ENCODE measurements at places on chromosomes 12 and 14.

DNA sequence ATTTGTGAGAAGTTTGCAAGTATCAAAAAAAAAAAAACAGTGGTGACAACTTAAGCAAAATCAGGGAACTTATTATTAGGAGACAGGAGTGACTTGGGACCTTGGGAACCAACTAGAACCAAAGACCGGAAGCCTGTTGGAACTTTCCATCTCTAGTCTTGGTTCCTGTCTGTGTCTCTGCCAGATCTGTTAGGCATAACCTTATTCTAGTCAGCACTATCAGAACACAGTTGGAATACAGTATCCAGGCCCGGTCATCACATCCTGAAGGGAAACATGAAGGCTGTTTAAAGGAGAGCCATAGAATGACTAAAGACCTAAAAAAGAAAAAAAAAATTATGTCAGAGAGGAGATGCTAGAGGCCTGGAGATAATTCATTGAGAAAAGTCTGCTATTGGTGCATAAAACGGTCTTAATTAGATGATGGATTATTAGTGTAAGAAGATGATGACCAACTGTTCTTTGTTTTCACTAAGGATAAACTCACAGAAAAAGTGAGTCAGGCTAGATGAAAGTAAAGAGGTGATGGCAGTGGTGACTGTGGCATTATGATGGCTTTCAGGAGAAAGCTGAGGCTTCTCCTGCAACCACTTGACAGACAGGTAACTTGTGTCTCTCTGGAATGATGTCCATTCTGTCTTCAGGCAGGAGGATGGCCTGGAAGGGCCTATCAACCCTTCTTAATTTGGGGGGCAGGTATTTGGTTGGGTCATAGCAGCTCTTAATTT lies 28.2 kb downstream of the DACT1 start:
- no peak for DNase-seq

GRCh38 chr12:108577458-108577857 lies 15.1 kb downstream of the ISCU start:
- no peak for DNase-seq

DNA sequence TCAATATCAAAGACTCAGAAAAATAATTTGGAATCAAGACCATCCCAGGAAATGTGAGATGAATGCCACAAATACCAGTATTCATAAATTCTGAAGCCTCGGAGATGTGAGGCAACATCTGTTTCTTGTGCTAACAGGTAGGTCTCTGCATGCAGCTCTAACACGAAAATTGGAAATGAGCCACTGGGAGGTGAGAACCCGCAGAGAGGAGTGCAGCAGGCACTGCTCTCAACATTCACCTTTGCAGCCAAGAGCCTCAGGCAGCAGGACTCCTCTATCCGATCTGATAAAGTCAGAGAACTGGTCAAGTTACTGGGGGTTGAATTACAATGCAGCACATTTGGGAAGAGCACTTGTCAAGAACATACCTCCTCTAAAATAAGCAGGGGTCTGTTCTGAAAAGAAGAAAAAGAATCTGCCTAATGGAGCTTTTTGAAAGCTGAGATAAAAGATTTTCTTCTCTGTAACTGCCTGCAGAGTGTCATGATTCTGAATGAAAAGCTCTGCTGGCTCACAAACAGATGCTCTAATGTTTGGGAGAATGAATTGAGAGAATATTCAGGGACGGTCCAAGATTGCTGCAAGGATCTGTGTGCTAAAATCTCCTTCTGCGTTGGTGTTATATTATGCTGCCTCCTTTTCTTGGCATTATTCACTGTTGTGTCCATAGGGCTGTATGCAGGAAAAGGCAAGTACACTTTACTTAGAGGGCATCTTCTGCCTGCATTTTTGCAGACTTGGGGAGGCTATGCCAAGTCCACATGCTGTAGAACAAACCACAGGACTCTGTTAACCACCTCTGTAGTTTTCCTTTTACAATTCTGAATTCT lies 209.6 kb upstream of the KRR1 start:
- no peak for DNase-seq

DNA sequence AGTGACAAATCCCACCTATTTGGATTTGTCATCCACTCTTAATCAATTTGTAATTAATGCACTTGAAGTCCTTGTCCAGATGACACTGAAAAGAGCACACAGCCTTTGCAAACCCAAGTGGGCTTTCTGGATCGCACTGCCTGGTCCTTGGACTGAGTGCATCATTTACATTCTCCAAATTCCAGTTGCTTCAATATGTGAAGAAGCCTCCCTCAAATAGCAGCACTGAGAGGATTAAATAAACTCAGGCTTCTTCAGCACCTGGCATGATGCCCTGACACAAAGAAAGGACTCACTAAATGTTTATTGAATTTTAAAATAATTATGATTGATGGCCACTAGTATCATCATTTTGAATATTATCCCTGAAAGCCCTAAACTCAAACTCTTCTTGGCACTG lies 496.5 kb downstream of the VRK1 start:
- no peak for DNase-seq

- no peak for DNase-seq
These were observed 146.0 kb downstream of the FBXL14 start for GRCh38 chr12:1448336-1448735.

DNA sequence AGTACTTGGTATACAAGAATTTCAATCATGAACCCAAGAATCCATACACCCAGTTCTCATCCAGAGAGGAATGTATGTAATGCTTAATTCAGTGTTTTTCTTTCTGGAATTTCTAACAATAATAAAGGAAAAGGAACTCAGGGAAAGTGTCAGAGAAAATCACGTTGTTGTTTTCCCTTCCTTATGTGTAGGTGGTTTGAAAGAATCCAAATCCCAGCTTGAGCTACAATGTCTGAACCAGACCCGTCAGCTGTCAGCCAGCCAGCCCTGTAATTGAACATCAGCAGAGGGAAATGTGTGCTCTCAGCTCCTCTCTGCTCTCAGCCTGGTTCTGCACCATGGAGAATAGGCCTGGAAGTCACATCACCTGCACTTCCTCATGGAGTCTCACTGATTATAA lies 126.5 kb downstream of the TMEM30B start:
- peak; percentile 20 for DNase-seq

GRCh38 chr12:68871921-68872320 lies 61.0 kb downstream of the CPM start:
- DNase-seq, result peak; percentile 42

GRCh38 chr12:4556735-4557530 lies 5.1 kb upstream of the DYRK4 start:
- no peak for DNase-seq

GRCh38 chr14:103101963-103102688 lies 7.6 kb downstream of the EXOC3L4 start:
- DNase-seq, result peak; percentile 22

DNA sequence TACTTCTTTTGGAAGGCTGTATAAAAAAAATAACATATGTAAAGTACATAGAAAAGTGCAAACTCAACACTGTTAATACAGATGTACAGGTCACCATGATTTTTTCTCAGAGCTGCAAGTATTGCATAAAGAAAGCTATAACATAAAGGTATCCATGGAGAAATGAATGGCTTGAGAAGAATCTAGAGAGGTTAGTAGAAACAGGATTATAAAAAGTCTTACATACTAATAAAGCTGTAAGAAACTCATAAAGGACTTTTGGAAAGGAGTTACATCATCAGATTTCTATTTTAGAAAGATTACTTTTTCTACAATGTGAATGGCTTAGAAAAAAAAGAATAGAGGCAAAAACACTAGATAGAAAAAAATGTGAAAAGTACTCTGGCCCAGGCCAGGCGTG lies 46.4 kb downstream of the R3HDM2 start:
- no peak for DNase-seq

- DNase-seq, result no peak
These were observed 164.5 kb downstream of the KIF26A start for GRCh38 chr14:104302794-104303405.

DNA sequence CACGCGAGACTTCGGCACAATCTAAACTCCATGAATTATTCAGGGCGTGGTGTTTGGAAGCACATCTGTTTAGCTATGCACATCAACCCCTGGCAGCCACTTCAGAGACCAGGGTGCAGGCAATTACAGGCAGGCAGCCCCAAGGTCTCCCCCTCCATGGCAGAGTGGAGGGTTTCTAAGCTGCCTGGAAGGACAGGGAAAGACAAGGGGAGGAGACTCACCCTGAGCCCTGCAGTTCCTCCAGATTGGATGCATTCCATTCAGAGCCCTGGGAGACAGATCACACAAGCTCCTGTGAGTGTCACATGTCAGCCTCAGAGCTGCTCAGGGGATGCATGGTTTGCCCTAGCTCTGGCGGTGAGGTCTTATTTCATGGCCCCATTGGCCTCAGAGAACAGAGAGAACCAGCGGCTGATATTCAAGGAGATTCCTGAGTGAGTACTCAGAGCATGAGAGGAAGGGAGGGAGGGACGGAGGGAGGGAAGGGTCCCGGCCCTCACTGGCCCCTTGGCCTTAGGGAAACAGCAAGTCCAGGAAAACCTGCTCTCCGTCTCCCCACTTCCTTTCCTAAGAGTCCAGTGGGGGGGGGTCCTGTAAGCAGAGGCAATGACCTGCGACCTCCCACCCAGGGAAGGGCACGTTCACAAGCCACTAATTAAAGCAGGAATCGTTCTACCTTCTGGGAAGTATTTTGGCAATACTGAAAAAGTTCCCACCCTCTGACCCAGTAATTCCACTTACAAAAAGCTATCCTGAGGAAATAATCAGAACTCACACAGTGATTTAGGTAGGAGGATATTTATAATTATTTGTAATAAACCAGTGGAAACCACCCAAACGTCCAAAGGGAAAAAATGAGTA lies 55.1 kb downstream of the SSH1 start:
- peak; percentile 36 for DNase-seq

- DNase-seq, result no peak
These were observed 17.4 kb upstream of the NAP1L1 start for GRCh38 chr12:76101739-76102385.

GRCh38 chr12:64335886-64336466 lies 54.6 kb downstream of the C12orf56 start:
- no peak for DNase-seq

- no peak for DNase-seq
These were observed 114.4 kb upstream of the PARP11 start for GRCh38 chr12:3987571-3987970.

GRCh38 chr12:91818227-91819131 lies 327.2 kb downstream of the BTG1 start:
- DNase-seq, result no peak

DNA sequence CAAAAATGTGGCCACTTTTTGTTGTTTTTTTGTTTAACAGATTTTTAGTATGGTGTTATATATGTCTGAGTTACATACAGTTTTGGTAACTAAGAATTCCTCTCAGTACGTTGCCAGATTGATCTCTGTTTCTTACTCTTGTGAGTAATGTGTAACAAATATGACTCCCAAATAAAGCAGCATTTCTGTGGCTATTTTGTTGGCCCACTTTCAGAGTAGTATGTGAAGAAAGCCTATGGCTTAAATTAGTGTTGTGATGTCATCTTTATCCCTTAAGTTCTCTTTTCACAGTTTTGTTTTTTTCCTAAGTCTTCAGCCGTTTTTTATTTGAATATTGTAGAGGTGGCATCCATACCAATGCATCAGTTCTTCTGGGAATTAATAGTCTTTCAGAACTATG lies 10.7 kb downstream of the PCNX4 start:
- no peak for DNase-seq

GRCh38 chr12:1776170-1776921 lies 44.0 kb upstream of the LRTM2 start:
- no peak for DNase-seq

DNA sequence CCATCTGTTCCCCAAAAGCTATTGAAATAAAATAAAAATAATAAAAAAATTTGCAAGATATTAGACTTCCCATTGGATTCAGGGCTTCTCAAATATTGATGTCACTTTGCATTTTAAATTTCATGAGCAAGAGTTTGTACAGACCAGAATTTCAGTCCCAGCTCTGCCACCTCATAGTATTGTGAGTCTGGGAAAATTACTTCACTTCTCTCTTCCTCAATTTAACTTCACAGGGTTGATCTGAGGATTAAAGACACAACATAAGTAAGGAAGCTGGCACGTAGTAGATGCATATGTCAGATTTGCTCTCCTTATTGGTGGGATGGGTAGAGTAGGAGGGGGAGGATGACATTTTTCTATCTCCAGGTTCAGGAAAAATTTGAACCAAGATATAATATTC lies 32.8 kb downstream of the COX8C start:
- DNase-seq, result no peak

GRCh38 chr12:115500872-115501271 lies 776.6 kb downstream of the MED13L start:
- DNase-seq, result no peak

DNA sequence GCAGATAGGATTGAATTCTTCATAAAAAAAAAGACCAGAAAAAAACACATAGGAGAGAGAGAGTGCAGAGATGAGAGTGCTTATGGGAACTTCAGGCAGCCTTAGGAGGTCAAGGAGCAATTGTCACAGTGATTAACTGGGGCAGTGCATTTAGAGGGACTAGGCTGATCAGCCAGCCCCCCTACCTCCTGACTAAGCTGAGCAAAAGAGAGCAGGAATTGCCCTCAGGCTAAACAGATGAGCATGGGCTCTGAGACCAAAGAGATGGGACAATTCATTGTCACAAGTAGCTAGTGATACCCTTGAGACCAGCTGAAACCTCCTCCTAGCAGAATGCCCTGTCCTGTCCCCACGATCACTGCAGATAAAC lies 124.0 kb downstream of the BTG1 start:
- DNase-seq, result no peak

DNA sequence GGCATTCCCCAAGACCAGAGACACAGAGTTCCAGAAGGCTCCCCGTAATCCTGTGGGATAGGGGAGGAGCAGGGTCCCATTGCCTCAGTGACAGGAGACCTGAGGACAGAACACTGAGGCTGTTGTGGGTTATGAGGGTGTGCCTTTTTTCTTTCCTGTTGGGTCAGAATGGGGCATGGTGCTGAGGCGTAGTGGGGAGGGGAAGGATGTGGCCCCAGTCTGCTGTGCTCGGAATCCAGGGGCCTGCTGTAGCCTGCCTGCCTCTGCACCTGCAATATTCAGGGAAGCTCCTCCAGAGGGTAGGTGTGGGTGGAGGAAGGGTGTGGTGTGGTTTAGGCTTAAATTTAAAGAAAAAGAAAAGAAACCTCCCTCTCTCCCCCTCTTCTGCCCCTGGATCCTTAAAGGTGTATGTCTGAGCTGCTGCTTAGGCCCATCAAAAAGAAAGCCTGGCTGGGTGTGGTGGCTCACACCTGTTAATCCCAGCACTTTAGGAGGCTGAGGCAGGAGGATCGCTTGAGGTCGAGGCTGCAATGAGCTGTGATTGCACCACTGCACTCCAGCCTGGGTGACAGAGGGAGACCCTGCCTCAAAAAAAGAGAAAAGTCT lies 18.7 kb downstream of the PLEKHG3 start:
- DNase-seq, result no peak

- no peak for DNase-seq
These were observed 89.4 kb upstream of the ARHGAP5 start for GRCh38 chr14:31987721-31988120.
